Omental fat pad (tissue), 4 donors: ENCODE measurements at places on chromosomes 2 and 18. TPM values are rescaled to one million over a fixed set of nuclear protein-coding genes. Genes with fewer than 3 reads are reported as not detected.

GRCh38 chr2:62727259-62727867 is 21.9 kb downstream of the EHBP1 start:
- DNase-seq: no peak

- no peak for DNase-seq
Measured at GRCh38 chr18:12264864-12265263, 10.7 kb downstream of the CIDEA start.

DNA sequence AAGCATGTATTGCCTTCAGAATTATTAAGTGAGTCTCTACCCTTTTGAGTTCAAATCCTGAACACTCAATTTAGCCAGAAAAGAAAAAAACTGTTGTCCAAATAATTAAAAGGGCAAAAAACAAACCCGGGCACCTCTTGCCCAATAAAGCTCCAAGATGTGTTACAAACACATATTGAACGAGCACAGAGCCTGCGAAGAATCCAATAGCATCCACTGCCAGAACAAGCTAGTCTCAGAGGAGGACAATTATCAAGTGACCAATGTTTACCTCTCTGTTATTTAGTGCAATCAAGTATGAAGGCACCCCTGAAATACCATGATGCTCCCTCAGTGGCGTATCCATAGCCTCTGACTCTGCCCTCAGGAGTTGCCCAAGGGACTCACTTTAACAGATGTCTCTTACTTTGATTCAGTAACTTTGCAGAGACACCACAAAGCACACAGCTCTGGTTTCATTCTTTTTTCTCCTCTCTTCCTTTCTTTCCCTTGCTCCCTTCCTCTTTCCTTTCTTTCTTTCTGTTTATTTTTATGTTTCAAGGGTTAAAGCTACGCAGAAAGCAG is 93.5 kb upstream of the SPATS2L start:
- DNase-seq: no peak

- DNase-seq: no peak
Measured at GRCh38 chr2:233991196-233991595, 59.3 kb upstream of the SPP2 start.

GRCh38 chr2:238854699-238855229 is 6.9 kb downstream of the TWIST2 start:
- DNase-seq: no peak

DNA sequence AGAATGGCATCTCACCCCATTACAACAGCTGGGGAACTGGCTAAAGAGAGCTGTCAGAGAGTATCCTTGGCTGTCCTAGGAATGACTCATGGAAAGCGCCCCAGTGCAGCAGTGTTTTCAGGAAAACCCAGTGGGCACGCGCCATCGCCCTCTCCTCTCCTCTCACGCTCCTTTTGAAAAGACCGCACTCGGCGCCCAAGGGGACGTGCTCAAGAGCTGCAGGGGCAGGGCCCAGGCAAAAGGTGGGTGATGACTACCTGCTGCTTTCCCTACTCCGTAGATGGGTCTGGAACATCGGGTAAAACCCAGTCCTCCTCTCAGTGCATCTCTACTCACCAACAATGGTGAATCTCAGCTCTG is 68.1 kb downstream of the EMILIN2 start:
- no peak for DNase-seq

DNA sequence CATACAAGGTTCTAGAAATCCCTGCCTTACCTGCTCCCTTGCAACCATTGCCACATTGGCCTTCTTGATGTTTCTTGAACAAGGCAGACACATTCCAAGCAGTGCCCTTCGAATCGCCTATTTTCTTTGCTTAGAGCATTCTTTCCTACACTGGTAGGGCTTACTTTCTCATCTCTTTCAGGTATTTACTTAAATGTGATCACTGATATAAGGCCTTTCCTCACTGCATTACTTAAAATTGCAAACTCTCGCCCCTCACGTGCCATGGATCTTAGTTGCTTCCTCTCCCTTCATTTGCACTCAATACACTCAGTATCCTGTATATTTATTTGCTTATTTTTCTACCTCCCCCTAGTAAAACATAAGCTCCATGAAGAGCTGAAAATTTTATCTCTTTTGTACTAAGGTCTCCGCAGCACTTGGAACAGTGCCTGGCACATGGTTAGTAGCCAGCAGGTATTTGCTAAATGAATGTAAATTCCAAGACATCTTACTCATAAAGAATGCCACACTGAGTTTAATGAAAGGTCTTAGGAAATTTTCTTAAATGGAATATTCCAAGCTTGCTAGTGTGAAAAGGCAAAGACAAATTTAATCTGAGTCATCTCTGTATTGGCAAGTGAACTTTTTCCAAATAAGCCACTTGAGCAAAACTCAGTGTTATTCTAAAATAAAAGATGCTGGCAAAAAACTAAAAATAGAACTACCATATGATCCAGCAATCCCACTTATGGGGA is 42.4 kb upstream of the FIGN start:
- no peak for DNase-seq

GRCh38 chr2:60521626-60522025 is 31.8 kb downstream of the BCL11A start:
- DNase-seq: no peak

DNA sequence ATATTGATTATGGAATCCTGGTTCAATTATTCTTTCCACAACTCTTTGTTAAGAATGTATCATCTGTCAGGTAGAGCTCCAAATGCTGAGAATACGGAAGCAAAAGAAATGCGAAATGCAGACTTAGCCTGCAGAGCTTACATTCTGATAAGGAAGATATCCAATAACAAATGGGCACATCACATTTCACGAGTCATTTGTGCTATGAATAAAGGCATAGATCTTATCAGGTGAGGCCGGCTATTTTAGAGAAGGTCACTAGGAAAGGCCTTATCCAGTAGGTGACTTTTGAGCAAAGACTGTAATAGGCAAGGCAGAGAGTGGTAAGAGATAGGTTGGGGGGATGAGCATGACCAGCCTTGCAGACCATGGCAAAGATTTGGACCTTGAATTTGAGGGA is 174.3 kb upstream of the SERPINE2 start:
- DNase-seq: no peak

- no peak for DNase-seq
Measured at GRCh38 chr2:132383956-132384355, 32.6 kb upstream of the GPR39 start.

- DNase-seq: no peak
Measured at GRCh38 chr2:23801396-23801795, 125.5 kb downstream of the ATAD2B start.

- DNase-seq: no peak
Measured at GRCh38 chr18:45639408-45639807, 24.1 kb downstream of the SLC14A2 start.

GRCh38 chr2:130837811-130838565 is 1.3 kb downstream of the ARHGEF4 start:
- DNase-seq: no peak

DNA sequence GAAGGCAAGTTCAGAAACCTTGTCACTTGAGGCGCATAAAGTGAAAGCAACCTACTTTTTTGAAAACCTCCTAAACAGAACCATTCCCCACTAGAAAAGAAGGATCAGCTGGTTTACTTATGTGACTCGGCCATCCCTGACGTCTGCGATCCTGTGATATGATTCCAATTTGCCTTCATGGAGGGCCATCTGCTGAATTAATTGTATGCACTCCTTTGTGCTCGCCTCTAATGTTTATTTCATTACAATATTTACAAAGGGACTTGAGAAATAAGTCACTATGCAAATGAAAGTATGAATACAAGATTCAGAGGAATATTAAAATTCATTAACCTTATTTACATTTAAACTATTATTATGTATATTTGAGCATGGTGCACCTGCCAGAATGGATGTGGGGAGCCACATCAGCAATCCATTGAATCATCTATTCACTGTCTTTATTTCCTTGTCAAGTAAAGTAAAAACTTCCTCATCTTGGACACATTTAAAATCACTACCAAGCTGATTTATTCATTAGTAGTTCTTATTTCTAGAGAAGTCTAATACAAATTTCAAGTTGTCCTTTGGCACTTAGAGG is 96.5 kb downstream of the RBM43 start:
- no peak for DNase-seq

DNA sequence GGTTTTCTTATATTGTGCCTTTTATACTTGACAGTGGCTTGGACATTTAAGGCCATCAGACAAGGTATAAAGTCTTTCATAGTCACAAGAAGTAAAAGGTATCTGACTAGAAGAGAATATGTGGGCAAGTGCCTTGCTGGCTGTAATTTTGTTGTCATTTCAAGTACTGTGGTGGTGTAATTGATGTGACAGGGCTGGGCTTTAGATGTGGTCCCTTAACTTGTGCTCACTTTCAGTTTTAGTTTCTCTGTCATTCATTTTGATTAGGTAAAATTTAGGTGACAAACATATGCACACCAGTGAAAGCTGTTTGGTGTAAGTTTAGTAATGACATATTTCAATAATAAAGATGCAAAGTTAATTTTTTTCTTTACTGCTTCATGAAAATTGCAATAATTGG is 31.2 kb upstream of the TBR1 start:
- DNase-seq: no peak

GRCh38 chr2:219451661-219452360 is 17.2 kb downstream of the SPEG start:
- peak; percentile 62 for DNase-seq

DNA sequence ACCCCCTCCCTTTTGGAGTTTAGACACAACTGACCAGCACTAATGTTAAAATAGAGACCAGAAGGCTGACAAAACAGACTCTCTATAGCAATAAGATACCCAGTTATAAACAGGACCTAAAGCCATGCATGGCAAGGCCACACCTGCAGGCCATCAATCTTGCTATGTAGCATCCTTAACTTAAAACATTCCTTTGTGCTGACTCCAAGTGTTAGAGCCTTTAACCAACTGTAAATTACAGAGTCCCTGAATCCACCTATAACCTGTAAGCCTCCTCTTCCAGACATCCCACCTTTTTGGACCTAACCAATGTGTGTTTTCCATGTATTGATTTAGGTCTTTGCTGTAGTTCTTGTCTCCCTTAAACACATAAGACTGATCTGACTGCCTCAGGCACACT is 17.9 kb downstream of the ANKMY1 start:
- no peak for DNase-seq

- DNase-seq: no peak
Measured at GRCh38 chr2:111184725-111185310, 64.1 kb downstream of the BCL2L11 start.

GRCh38 chr2:55056024-55056521 is 5.8 kb upstream of the RTN4 start:
- DNase-seq: no peak

- no peak for DNase-seq
Measured at GRCh38 chr2:232276733-232277313, 101.7 kb upstream of the ALPP start.

- DNase-seq: no peak
Measured at GRCh38 chr2:8364668-8365067, 317.2 kb upstream of the ID2 start.

Gene SCN1A
- 0.09 TPM for total RNA-seq

Gene GLI2
- total RNA-seq: 2.4 TPM

Gene SLC40A1
- 107 TPM for total RNA-seq

Gene MC4R
- total RNA-seq: not detected

Gene FHOD3
- 2.8 TPM for total RNA-seq

Gene HOXD1
- total RNA-seq: 0.69 TPM

Gene ALK
- total RNA-seq: 2.2 TPM

Gene GNAL
- total RNA-seq: 12.8 TPM

Gene IL18R1
- total RNA-seq: 32.2 TPM

Gene AGXT
- total RNA-seq: not detected

Gene SPC25
- total RNA-seq: not detected

Gene PID1
- 20.7 TPM for total RNA-seq

Gene XIRP2
- not detected for total RNA-seq
